ENCODE measurements at places on chromosomes 4 and X.

- DNase-seq, result no peak
Measured at GRCh38 chr4:64533159-64533558, 123.9 kb upstream of the TECRL start.

DNA sequence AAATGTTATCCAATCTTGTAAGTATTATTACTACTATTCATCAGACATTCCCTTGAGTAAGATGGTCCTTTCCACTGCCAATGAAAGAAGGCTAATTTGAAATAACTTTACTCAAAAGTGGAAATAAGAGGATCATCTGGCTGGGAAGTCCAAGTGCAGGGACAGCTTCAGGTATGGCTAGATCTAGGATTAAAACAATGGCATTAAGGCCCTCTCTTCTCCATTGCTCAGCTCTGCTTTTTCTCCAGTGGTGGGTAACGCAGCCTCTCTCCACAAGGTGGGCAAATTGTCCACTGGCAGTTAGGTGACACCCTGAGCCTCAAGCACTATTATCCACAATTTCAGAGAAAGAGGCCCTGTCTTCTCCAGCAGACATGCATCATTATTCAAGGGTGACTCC is 66.7 kb upstream of the PGM2 start:
- DNase-seq, result no peak

- no peak for DNase-seq
Measured at GRCh38 chrX:20455001-20455400, 188.3 kb upstream of the RPS6KA3 start.

DNA sequence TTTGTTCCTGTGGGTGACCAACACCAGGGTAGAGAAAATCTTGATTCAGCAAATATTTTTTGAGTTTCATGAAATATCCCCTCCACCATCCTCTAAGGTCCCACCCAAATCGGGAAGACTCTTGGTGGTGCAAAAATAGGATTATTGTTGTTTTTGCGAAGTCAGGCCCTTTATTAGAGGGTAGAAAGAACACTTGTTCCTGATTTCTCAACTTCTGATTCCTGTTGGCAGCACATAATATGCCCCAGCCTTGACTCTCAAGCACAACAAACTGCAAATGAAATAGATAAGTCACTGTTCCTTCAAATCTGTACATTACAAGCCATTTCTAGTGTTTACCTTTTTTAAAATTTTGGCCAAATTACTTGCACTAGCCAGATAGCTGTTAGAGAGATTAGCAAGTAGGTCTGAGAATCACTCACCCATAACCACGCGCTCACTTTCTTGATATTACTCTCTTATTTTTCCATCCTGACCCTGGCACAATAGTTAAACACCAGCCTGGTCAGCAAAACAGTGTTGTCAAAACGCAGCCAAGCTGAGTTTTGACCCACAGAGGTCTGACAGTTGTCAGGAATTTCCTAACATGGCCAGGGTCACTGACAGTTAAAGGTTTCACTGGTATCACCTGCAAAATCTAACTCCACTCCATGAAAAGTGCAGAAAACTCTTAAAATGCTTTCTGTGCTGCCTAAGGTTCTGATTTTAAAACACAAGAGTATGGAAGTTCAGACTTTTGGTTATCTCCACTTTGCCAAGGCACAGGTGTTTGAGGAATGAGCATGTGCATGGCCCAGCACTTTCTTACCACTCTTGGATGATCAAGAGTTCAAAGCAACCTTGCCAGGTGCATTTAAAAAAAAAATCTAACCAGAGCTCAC is 69.8 kb downstream of the RBM47 start:
- DNase-seq, result no peak

GRCh38 chrX:7390441-7390840 is 242.5 kb upstream of the PUDP start:
- DNase-seq, result no peak

- no peak for DNase-seq
Measured at GRCh38 chrX:150410513-150410912, 47.4 kb downstream of the MAMLD1 start.

DNA sequence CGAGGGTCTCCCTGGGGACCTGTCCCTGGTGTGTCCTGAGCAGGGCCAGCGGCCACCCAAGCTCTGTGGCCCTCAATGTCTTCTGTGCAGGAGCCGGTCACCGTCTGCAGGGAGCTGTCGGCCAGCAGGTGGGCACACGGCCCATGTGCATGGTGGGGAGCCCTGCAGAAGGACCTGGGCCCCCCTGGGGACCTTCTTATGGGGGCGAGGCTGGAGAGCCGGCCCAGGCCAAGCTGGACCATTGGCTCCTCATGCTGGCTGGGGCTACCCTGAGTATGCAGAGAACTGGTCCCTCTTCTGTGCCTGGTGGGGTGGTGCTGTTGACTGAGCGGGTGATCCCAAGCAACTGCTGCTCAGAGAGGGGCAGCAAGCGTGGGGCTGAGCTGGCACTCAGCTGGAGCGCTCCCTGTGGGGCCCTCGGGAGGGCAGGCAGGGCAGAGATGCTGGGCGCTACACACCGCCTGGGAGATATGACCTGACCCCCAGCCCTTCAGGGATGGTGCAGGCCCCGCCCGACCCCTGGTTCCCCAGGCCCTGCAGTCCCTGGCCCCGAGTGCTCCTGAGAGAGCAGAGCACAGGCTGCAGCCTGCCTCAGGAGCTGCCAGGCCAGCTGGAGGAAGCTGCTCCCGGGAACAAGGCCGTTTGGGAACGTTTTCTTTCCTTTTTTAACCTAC is 14.8 kb downstream of the NAT8L start:
- no peak for DNase-seq

DNA sequence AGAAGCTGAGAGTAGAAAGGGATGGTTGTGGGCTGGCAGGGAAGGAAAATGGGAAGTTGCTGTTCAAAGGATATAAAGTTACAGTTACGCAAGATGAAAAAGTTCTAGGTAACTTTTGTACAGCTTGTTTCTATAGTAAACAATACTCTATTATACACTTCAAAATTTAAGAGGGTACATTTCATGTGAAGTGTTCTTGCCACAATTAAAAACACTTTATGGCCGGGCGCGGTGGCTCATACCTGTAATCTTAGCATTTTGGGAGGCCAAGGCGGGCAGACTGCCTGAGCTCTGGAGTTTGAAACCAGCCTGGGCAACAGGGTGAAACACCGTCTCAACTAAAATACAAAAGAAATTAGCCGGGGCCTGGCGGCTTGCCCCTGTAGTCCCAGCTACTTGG is 623.6 kb downstream of the STIM2 start:
- DNase-seq, result no peak

- no peak for DNase-seq
Measured at GRCh38 chr4:183960046-183960420, 54.9 kb downstream of the STOX2 start.

GRCh38 chr4:60500810-60501209 is 699.3 kb upstream of the ADGRL3 start:
- no peak for DNase-seq

DNA sequence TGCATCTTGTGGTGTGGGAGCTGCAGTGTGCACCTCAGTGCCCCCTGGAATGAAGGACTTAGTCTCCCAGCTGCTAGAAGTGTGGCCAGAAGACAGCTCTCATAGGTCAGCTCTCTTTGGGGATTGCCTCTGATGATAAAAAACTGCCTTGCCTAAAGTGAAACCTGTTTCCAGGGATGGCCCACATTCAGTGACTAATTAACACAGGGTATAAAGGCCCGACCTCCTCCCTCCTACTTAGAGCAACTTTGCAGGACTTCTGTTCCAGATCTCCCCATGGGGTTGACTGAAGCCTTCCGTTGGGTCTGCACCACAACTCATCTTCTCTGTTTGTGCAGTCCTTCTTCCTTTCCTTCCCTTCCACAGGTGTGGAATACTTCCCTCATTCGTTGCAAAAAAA is 53.2 kb downstream of the SPINK2 start:
- DNase-seq, result no peak

GRCh38 chr4:7635445-7636239 is 200.9 kb upstream of the PSAPL1 start:
- no peak for DNase-seq

GRCh38 chr4:139247700-139248238 is 32.3 kb downstream of the MGARP start:
- no peak for DNase-seq

DNA sequence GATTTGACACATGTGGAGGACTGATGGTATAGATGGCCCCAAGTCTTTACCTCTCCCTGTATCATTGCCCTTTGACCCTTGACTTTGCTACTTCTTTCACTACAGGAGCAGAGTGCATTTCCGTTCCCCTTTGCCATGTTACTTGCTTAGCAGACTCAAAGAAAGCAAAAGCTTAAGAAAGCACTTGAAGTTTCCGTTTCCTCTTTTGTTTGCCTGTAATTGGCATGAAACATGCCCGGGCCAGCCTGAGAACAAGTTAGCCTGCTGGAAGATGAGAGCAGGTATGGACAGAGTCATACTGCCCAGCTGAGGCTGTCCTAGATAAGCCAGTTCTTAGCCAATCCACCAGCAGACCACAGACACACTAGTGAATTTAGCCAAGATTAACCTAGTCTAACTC is 206.0 kb downstream of the BCOR start:
- no peak for DNase-seq

DNA sequence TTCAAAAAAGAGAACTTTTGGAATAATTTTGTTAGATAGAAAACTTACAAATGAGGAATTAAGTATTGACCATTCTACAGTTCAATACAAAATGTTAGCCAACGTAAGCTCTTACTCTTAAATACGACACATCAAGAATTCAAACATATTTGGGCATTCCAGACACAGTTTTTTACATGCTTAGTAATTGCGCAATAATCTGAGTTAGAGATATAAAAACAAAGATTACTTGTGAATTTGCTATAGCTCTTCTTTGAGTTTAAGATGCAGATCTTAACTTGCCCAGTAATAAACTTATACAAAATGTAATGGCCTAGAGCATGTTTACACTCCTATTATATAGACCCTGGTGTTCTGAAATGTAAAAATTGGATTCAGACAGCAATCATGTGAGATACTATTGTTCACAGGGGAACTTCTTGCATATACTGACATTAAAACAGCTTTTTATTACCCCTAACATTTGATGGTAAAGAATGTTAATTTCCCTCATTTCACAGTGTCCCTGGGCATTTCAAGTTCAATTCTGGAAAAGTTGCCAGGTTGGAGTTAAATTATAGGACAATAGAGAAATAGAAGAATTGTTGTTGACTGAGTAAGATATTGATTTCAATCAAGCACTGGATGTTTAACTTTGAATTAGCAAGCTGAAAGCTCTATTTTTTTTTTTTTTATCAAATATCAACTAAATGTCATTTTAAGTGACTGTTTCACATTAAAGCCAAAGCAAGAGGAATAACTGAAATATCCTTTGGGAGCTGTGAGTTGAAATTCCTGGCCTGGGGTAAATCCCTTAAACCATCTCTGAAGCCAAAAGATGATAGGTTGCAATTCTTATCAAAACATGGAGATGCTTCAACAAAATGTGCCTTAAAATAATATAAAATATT is 910 bp downstream of the HPGDS start:
- no peak for DNase-seq

DNA sequence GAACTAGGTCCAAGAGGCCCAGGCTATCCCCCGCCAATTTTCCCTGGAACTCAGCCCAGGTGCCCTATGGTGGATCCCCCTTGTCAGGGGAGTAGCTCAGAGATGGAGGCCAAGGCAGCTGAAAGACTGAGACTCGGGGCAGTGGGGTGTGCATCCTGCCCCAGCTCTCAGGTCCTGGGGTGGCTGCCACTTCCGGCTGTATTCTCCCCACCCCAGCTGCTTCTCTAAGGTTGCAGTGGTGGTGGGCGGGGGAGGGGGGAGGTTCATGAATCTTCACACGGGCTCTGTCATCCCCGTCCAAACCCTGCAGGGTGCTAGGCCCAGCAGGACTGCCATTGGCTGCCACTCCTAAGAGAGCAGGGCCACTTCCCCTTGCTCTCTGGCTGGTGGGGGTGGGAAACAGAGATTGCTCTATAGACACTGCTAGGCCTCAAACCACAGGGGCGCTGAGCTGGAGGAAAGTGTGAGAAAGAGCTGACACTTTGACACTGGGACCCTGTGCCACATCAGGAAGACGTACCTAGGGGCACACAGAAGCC is 1.5 kb downstream of the SASH3 start:
- peak; percentile 64 for DNase-seq

DNA sequence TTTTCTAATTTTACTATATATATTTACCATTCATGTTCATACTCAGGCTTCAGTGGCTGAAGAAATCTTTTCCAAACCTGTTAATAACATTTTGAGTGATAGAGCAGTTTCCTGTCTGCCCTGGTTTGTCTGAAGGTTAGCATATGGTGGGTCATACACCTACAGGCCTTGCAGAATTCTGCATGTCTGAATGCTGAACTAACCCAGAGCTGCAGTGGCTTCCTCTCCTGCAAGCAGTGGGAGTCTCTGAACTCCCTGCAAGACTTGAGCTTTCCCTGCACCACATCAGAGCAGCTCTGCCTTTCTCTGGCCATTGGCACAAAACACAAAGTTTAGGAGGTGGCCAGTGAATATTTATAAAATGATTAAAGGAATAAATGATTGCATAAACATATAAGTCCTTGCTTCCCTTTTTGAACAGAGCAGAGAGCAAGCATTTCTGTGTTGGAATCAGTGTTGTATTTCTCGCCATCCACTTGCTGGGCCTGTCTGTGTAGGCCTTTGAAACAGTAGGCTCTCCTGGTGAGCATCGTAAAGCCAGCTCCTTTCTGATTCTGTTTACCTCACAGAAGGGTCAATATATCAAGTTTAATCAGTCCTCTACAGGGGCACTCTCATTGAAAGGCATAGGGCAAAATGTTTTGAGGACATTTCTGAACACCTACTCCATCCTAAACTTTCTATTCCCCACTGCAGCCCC is 15.0 kb upstream of the UNC5C start:
- DNase-seq, result no peak

DNA sequence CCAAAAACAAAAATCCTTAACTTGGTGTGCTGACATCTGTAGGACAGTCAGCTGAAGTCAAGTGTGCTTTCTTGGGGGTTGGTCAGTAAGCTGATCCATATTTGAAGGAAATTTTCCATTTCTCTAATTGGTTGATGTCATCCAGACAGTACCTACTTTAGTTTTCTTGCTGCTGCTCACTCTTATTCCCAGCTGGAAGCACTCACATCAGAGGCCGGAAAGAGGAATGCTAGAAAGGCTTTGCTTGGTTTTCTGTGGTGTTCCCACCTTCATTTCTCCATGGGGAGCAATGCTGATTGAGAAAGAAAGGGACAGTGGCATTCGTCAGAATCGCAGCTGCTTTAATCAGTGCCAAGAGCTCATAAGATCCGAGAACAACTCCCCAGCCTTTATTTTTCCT is 227.0 kb downstream of the C4orf33 start:
- no peak for DNase-seq

- no peak for DNase-seq
Measured at GRCh38 chr4:17323554-17324385, 188.1 kb downstream of the QDPR start.

DNA sequence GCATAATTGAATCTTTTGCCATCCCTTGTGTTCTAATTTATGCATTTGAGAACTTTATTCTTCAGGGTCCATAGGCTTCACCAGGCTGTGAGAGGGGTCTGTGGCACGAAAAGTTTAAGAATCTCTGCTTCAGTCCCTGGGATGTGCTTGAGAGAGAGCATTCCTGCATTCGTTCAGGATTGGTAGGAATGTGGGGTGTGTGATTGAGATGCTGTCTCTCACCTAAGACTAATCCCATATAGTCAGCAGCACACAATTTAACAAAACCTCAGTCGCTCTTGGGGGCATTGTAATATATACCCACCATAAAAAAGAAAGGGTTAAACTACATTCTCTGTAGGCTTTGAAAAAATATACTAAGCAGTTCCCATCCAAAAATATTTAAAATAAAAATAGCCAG is 41.7 kb downstream of the PTTG2 start:
- no peak for DNase-seq

GRCh38 chr4:150970685-150971151 is 44.4 kb downstream of the LRBA start:
- DNase-seq, result no peak
